MCF 10A (cell line): ENCODE measurements at places on chromosomes 11 and 22. TPM values are rescaled to one million over a fixed set of nuclear protein-coding genes. Genes with fewer than 3 reads are reported as not detected.

NXPE1 gene
- not detected in 2 replicates for total RNA-seq

GRCh38 chr11:87966694-87967093, 208.5 kb downstream of the RAB38 start:
- H3K36me3 ChIP-seq = no peaks in the 10 kb centered on the region
- no peak overlapping the region for H3K4me3 ChIP-seq
- H3K27me3 ChIP-seq = no peaks in the 10 kb centered on the region
- H3K4me1 ChIP-seq = no peaks in the 10 kb centered on the region

- DNase-seq = peak; percentile 30
- no peaks in the 10 kb centered on the region for H3K4me1 ChIP-seq
- H3K27ac ChIP-seq = no peak overlapping the region
- H3K36me3 ChIP-seq = peaks cover 6% of the 10 kb centered on the region
Observed at GRCh38 chr22:45240104-45240809, 437 bp downstream of the KIAA0930 start.

DNA sequence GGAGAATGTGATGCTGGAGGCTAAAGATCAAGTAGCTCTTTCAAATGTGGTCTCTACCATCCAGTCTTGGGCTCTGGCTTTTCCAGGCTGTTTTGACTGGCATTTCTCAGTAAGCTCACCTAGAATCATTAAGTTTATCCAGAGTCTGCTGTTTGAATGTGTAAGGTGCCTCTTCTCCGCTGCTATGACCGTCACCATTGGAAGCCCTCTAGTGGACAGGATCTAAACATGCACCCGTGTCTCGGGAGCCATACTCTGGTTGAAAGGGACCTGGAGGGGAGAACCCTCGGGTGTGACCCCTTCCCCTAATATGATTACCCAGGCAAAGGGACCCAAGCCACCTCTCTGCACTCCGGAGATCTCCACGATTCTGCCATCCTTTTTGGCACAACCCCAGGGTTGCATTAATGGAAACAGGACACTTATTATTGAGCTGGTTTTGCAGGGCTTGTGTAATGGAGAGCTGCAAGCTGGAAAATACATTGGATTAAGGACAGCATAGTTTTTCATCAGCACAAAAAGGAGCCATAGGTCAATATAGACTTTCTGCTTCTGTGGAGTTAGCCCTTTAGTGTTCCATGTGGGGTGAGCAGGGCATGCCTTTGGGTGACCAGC, 191.0 kb upstream of the LARGE1 start:
- H3K27me3 ChIP-seq = no peaks in the 10 kb centered on the region
- H3K36me3 ChIP-seq = no peaks in the 10 kb centered on the region
- H3K4me3 ChIP-seq = no peak overlapping the region
- no peak overlapping the region for H3K27ac ChIP-seq
- no peaks in the 10 kb centered on the region for H3K4me1 ChIP-seq

GRCh38 chr11:108853864-108854263, 189.0 kb downstream of the DDX10 start:
- no peaks in the 10 kb centered on the region for H3K27me3 ChIP-seq
- peaks cover 10% of the 10 kb centered on the region for H3K4me1 ChIP-seq
- no peak overlapping the region for H3K27ac ChIP-seq
- no peak for DNase-seq
- H3K4me3 ChIP-seq = peak overlapping the region; percentile 21
